ENCODE measurements at places on chromosomes 2 and 18.

DNA sequence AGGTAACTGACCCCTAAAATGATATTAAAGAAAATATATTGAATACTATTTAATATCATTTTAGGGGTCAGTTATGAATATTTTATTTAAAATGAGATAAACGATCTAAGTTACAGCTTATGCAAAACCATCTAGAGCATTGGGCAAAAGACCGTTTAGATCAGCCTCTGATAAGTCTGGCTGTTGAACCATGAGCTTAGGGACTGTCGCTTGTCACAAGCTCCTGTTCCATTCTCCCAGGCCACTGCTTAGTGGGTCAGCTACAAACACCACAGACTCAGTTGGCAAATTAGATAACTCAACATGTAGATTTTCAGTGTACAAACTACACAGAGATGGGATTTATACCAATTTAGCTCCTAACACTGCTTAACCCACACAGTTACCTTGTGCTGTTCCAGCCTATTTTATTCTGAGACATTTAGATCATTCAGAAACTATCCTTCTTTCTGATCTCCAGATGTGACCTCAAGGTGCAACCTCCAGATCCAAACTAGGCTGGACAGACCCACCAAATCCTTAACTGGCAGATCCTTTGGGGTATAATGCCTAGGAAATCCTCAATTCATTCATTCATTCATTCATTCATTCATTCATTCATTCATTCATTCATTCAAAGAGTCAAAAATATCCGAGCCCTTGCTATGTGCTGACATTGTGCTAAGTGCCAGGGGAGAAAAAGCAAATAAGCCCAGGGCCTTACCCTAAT lies 82.8 kb downstream of the HRH4 start:
- no peak for DNase-seq

DNA sequence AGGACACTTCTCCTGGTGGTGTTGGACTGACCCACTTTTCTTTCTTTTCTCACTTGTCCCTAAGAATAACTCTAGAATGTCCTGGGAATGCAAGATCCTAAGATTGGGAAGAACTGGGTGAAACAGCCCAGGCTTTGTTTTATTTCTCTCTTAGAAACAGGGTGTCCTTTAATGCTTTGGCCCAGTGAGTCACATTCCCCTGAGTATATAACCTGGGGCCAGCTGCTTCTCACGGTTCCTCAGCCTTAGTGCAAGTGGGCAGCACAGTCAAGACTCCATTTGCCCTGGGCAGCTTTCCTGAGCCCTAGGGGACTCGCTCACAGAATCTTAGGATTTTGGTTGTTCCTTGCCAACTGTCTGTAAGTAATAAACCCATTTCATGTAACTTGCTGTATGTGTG lies 355.0 kb downstream of the DSC3 start:
- DNase-seq, result no peak

DNA sequence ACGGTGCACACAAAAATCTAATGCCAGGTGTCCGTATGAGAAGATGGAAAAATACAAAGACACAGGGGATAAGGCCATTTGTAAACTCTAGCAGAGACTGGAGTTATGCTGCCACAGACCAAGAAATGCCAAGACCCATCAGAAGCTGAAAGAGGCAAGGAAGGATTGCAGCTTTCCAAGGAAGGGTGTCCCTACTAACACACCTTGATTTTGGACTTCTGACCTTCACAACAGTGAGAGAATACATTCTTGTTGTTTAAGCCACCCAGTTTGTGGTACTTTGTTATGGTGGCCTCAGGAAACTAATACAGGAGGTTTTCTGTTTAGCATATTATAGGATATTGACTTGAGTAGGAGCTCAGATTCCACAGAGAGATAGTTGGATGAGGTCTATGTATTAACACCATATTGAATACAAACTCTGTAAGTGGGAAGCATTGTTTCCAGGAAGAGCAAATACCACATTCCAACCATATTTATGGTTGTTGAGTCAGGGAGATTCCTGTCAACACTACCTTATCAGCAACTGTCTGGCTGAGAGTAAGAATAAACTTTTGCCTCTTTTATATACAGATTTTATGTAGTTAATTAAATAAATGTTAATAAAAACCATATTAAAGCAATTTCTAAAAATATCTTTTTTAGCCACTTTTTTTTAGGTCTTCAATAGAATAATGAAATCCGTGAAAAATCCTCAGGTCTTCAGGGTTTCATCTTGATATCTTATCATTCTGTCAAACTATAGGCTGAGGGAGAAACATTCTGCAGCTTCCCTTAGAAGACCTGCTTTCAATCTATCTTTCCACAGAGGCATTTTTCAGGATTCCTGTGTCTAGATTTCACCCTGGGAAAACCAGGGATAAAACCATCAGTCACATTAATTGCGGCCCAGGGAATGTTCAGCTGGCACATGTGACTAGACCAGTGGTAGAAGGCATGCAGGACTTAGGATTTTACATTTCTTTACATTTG lies 35.4 kb upstream of the HNMT start:
- no peak for DNase-seq

GRCh38 chr2:226671141-226671676 lies 128.4 kb downstream of the IRS1 start:
- DNase-seq, result no peak

DNA sequence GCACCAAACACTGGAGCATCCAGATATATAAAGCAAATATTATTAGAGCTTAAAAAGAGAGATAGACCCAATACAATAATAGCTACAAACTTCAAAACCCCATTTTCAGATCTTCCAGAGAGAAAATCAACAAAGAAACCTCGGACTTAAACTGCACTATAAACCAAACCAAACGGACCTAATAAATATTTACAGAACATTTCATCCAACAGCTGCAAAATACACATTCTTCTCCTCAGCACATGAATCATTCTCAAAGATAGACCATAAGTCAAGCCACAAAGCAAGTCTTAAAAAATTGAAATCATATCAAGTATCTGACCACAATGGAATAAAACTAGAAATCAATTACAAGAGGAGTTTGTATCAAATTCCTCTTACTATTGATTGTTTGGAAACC lies 140.2 kb upstream of the OTOS start:
- DNase-seq, result no peak

DNA sequence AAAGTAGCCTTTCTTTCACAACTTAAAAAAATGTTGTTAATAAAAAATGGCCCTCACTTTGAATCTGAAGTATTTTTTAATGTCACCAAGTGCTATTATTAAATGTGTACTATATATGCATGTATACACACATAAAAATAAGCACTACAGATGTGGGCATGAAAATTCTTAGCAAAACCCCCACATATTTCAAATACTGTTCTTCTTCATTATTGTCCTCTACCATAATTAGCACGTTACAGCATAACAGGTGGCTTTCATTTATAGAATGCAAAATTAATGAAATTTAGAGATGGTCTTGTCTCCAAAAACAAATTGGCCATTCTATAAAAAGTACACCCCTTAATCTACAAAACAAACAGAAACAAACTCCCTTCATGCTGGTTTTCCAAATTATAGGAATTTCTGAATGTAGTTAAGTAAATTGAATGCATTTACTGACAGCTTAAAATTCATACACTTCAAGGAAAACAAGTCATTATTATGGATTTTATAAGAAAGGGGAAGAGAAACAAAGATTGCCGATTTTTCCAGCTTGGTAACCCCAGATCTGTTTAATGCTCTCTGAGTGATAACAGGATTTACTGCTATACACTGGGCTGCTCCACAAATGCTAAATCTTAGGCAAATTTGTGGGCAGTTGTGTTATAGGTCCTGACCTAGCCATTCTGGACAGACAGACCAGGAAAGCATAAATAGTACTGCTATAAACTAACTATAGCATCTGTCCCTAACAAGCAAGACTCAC lies 67.2 kb downstream of the SPRED2 start:
- no peak for DNase-seq

DNA sequence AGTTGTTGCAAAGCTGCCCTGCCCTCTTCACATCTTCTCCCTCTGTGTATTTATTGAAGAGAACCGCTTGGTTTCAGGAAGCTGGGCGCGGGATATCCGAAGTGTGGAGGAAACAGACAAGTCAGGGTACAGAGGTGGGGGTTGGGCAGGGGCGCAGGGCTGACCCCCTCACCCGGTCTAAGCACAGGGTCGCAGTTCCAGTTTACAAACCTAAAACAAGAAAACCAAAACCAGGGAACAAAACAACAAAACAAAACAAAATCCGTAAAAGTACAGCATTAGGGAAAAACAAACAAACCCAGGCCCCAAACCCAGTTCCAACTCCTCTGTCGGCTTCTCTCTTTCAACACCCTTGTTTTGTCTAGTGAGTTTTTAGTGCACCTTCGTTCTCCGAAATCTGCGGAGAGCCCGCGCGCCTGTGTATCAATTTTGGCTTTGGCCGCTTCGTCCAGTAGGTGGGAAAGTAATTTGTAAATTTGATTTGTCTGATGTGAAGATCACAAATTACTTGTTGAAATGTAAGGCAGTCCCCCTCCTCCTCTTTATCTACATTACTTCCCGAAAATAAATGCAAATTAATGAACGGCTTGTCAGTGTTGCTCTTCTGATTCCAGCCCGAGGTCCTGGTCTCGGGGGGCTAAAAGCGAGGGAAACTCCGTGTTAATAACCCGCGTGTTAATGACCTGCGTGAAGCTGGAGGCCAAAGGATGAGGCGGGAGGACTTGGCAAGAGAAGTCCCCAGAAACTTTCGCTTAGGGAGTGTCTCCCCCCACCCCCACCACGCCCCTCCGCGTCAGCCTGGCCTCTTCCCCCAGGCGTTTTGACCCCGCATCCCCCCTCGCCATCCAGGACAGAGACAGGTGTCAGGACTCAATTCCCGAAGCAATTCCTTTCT lies 6.9 kb downstream of the OTX1 start:
- DNase-seq, result no peak

GRCh38 chr18:48599391-48599790 lies 60.6 kb downstream of the CTIF start:
- DNase-seq, result no peak

GRCh38 chr2:113275556-113276215 lies 3.0 kb downstream of the PAX8 start:
- no peak for DNase-seq

DNA sequence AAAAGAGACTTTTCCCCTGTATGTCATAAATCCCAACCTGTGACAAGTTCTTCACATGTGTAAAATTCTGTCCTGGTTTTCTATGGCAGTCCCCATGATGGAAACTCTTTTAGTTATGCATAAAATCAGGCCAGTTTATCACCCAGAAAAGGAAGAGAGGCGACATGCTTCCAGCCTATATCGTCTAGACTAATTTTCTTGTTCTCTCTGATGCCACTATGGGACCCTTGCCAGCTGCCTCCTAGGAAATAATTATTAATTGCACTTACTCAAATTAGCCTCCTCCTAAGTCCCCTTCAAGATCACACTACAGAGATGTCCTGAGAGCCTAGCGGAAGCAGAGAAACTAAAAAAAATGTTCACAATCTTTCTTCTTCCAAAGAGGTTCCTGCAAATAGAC lies 722.4 kb downstream of the NRXN1 start:
- DNase-seq, result no peak

DNA sequence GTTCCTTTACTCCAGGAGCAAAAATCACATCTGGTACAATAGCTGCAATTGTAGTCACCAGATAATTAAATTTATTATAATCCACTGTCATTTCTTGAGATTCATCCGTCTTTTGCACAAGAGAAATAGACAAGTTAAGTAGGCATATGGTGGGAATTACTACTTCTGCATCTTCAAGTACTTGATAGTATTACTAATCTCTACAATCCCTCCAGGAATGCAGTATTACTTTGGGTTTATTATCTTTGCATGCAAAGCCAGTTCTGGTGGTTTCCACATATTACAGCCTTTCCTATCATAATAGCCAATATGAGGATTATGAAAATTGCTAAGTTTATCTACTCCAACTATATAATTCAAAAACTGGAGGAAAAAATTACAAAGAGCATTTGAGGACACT lies 254.1 kb downstream of the IKZF2 start:
- no peak for DNase-seq

GRCh38 chr2:165877565-165878550 lies 75.7 kb downstream of the TTC21B start:
- no peak for DNase-seq

DNA sequence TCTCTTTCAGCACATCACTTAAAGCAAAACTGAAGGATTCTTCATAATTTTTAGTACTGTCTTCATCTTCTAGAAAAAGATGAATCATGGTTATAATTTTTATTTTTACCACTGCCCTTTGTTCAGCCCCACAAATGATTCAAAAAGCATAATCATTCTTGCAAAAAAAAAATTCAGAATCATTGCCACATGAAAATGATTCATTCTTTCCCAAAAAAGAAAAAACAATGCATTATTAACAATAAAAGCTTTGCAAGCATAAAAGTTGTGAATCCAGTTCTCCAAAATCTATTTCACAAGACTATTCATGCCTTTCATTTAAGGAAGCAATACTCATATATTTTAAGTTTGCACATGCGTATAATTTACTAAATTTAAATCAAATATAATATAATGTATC lies 204.8 kb downstream of the RBM43 start:
- DNase-seq, result no peak

- DNase-seq, result peak; percentile 49
These were observed 519.2 kb upstream of the SPHKAP start for GRCh38 chr2:228700638-228701037.

DNA sequence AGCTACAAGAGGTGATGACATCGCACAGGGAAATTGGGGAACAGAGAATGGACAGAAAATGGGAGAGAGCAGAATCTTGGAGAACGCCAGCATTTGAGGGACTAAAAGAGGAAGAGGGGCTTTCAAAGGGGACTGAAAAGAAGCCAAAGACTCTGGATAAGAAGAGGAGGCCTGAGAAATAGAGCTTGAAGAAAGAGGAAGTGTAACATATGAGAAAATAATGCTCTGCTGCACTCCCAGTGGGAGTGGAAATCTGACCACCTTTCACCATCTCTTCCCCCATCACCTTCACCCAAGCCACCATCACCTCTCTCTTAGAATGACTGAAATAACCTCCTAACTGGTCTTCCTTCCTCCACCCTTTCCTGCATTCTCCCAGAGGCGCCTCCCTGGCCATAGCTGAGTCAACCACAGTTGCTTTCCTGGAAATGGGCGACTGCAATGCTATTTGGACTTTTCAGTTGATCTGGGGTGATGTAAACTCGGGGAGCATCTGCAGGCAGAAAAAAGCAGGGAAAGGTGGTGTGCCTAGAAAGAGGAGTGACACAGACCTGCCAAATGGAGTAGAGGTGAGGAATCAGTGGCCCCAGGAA lies 16.8 kb downstream of the CXCR1 start:
- DNase-seq, result no peak

DNA sequence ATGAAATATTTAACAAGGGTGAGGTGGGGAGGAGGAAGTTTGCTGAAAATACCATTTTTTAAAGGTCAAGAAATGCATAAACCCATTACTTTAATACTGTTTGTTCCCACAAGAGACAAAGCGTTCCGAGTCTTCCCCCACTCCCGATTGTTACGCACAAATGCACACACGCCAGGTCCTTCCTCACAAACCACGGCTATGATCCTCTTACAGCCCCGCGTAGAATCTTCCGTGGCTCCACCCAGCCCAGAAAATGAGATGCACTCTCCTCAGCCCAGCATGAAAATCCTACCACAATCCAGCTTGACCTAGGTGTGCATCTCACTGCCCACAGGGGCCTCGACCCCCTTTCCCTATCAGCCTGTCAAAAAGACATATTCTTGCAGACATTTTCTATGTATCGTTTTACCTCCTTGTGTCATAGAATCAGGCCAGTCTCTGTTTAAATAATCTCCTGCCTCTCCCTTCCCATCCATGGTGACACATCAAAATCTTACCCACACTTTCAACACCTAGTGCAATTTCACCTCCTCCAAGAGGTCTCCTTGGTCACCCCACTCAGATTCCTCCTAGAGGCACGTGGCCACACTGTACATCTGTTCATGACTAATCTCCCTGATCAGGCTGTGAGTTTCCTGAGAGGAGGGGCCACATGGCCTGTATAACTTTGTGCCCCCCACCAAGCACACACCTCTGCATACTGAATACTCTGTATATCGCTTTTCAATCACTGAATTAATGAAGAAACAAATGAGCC lies 491.0 kb upstream of the KLHL29 start:
- DNase-seq, result no peak
